ENCODE measurements at places on chromosomes 12 and 14.

DNA sequence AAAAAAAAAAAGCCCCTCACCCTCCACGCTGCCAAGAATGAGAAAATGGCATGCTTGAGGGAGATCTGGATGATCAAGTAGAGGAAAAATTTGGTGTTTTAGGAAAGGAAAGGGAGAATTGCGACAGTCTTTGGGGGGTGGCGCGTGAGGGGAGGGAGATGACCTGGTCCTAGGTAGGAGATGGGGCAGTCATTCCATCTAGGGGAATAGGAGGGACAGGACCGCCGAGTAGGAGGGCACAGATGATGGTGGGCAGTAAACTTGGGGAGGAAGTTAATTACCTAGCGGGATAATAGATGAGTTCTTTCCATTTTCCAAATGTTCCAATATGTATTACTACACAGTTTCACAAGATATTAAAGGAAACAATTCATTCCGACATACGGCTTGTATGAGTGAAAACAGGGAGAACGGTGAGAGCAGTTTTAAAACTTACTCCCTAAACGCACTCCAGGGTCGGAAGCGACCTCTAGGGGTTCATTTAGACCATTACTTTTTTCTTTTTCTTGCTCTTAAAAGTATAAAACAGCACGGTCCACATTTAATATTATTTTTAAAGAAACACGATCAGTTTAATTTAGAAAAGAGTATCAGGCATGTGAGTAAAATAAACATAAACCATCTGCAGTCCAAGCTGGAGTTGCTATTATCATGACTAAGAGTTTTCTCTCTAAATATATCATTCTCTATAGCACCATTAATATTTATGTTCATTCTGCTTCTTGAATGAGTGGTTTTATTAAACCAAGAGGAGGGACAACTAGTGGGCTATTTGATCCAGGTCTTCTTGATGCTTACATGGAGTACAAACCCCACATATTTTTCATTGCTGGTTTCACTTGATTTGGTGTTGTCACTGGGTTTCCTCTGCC, 3.0 kb upstream of the FNTB start:
- H3K27me3 ChIP-seq: no peaks in the 10 kb centered on the region
- H3K27ac ChIP-seq: no peak overlapping the region
- H3K36me3 ChIP-seq: no peaks in the 10 kb centered on the region
- no peaks in the 10 kb centered on the region for H3K4me1 ChIP-seq
- DNase-seq: peak; percentile 41

- no peak overlapping the region for H3K27ac ChIP-seq
- H3K4me3 ChIP-seq: no peak overlapping the region
- DNase-seq: no peak
- peaks cover 12% of the 10 kb centered on the region for H3K4me1 ChIP-seq
- H3K36me3 ChIP-seq: no peaks in the 10 kb centered on the region
Observed at GRCh38 chr14:98943907-98944306, 328.1 kb downstream of the BCL11B start.

DNA sequence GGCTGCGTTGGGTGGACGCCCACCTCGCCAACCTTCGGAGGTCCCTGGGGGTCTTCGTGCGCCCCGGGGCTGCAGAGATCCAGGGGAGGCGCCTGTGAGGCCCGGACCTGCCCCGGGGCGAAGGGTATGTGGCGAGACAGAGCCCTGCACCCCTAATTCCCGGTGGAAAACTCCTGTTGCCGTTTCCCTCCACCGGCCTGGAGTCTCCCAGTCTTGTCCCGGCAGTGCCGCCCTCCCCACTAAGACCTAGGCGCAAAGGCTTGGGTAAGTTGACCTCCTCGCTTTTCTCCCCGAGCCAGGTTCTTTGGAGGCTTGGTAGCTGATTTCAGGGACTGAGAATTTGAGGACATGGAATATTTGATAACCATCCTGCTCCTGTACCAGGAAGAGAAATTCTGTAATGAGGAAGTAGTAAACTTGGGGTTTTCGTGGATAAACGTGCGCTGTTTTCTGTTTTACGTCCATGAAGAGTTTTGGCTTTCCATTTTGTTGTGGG, 530 bp downstream of the APAF1 start:
- no peaks in the 10 kb centered on the region for H3K27me3 ChIP-seq
- H3K4me3 ChIP-seq: peak overlapping the region; percentile 87
- peak overlapping the region; percentile 88 for H3K27ac ChIP-seq
- no peaks in the 10 kb centered on the region for H3K36me3 ChIP-seq
- peaks cover 4% of the 10 kb centered on the region for H3K4me1 ChIP-seq

GRCh38 chr12:125079648-125080645, 14.7 kb downstream of the AACS start:
- no peak overlapping the region for H3K4me3 ChIP-seq
- no peaks in the 10 kb centered on the region for H3K27me3 ChIP-seq
- DNase-seq: peak; percentile 38
- no peaks in the 10 kb centered on the region for H3K4me1 ChIP-seq
- H3K27ac ChIP-seq: peak overlapping the region; percentile 69

GRCh38 chr12:112198120-112198733, 72.9 kb downstream of the TRAFD1 start:
- no peaks in the 10 kb centered on the region for H3K36me3 ChIP-seq
- no peak overlapping the region for H3K27ac ChIP-seq
- no peaks in the 10 kb centered on the region for H3K4me1 ChIP-seq
- H3K4me3 ChIP-seq: no peak overlapping the region

GRCh38 chr12:33828326-33828725, 194.0 kb upstream of the ALG10 start:
- no peak overlapping the region for H3K27ac ChIP-seq
- no peak for DNase-seq
- no peak overlapping the region for H3K4me3 ChIP-seq
- H3K4me1 ChIP-seq: no peaks in the 10 kb centered on the region

GRCh38 chr12:121223292-121224285, 13.7 kb downstream of the P2RX4 start:
- H3K4me1 ChIP-seq: no peaks in the 10 kb centered on the region
- no peak overlapping the region for H3K27ac ChIP-seq
- H3K4me3 ChIP-seq: no peak overlapping the region
- H3K36me3 ChIP-seq: no peaks in the 10 kb centered on the region
- peak; percentile 48 for DNase-seq

- no peak overlapping the region for H3K4me3 ChIP-seq
- no peaks in the 10 kb centered on the region for H3K27me3 ChIP-seq
- H3K36me3 ChIP-seq: no peaks in the 10 kb centered on the region
Observed at GRCh38 chr12:3797531-3798048, 44.7 kb upstream of the CRACR2A start.

GRCh38 chr12:7493006-7493405, 10.6 kb downstream of the CD163 start:
- H3K36me3 ChIP-seq: no peaks in the 10 kb centered on the region
- no peaks in the 10 kb centered on the region for H3K27me3 ChIP-seq
- DNase-seq: no peak
- no peak overlapping the region for H3K4me3 ChIP-seq
- H3K4me1 ChIP-seq: no peaks in the 10 kb centered on the region

DNA sequence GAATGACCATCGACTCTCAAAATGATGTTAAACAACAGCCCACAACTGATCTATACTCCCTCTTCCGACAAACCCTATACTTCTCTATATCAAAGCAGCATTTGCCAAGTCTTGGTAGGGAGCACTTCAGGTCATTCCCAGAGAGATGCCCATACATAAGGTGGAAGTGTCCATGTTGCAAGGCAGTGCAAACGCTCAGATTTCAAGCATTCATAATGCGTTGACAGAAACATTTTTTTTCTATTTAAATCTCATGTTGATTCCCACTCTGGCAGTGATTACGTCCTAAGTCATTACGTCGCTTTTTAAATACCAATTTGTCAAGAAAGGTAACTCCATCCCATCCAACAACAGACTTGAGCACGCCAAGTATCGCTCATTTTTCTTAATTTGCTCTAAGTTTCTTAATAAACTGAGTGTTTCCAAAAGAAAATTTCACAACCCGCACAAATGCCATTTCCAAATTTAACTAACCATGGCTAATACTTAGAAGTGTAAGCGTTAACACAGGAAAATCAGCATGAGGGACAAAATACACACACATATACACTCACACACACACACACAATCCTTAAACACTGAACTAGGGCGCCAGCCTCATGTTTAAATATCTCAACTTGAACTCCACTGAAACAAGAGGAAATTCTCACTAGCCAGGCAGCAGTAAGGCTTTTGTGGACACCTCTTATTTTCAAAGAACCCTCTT, 1.1 kb downstream of the GXYLT1 start:
- DNase-seq: no peak
- peaks cover 30% of the 10 kb centered on the region for H3K4me1 ChIP-seq
- H3K4me3 ChIP-seq: peak overlapping the region; percentile 93
- H3K27ac ChIP-seq: peak overlapping the region; percentile 87
- H3K27me3 ChIP-seq: no peaks in the 10 kb centered on the region
- H3K36me3 ChIP-seq: no peaks in the 10 kb centered on the region

- no peak for DNase-seq
- no peaks in the 10 kb centered on the region for H3K27me3 ChIP-seq
- H3K27ac ChIP-seq: no peak overlapping the region
- no peak overlapping the region for H3K4me3 ChIP-seq
Observed at GRCh38 chr12:48972213-48972951, 847 bp upstream of the WNT10B start.

DNA sequence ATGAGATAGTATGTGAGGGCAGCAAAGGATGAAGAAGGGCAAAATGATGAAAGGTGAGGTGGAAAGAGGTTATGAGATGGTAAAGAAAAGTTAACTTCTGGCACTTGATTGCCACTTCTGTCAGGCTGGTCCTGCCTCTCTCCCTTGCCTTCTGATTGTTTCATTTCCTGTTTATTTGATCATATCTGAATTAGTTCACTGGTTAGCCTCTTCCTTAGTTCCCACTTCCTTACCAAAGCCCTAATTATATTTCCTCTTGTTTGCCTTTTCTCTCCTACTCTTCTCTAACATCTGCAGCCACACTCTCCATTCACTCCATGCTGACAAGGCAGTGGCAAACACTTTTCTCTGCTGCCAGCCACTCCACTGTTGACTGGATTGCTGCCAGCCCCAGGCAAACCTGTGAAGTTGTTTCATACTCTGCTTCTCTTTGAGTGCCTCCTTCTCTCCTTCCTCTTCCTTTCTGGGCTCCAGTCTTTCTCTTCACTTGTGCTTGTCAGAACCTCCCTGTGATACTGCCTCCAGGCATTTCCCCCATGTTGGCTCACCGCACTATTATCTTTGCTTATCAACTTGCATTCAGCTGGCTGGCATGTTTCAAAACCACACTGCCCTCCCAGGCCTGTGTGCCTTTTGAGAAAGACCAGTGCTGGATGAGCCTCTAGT, 8.1 kb downstream of the PNP start:
- H3K4me3 ChIP-seq: no peak overlapping the region
- no peaks in the 10 kb centered on the region for H3K27me3 ChIP-seq
- peak overlapping the region; percentile 44 for H3K27ac ChIP-seq
- H3K36me3 ChIP-seq: no peaks in the 10 kb centered on the region
- DNase-seq: peak; percentile 55
- peaks cover 12% of the 10 kb centered on the region for H3K4me1 ChIP-seq

Data from testis (tissue), 5 donors.